ENCODE measurements at places on chromosomes 16 and 17. TPM values are rescaled to one million over a fixed set of nuclear protein-coding genes. Genes with fewer than 3 reads are reported as not detected.

GRCh38 chr17:81810476-81810875 lies 6.5 kb downstream of the GCGR start:
- DNase-seq: no peak

- no peak for DNase-seq
These were observed 161.1 kb downstream of the STX8 start for GRCh38 chr17:9414471-9414870.

GRCh38 chr17:72463287-72464102 lies 342.7 kb downstream of the SOX9 start:
- no peak for DNase-seq

- DNase-seq: no peak
These were observed 19.8 kb upstream of the ADGRG1 start for GRCh38 chr16:57608462-57609113.

- no peak for DNase-seq
These were observed 2.0 kb upstream of the ALDH3A1 start for GRCh38 chr17:19750020-19750572.

DNA sequence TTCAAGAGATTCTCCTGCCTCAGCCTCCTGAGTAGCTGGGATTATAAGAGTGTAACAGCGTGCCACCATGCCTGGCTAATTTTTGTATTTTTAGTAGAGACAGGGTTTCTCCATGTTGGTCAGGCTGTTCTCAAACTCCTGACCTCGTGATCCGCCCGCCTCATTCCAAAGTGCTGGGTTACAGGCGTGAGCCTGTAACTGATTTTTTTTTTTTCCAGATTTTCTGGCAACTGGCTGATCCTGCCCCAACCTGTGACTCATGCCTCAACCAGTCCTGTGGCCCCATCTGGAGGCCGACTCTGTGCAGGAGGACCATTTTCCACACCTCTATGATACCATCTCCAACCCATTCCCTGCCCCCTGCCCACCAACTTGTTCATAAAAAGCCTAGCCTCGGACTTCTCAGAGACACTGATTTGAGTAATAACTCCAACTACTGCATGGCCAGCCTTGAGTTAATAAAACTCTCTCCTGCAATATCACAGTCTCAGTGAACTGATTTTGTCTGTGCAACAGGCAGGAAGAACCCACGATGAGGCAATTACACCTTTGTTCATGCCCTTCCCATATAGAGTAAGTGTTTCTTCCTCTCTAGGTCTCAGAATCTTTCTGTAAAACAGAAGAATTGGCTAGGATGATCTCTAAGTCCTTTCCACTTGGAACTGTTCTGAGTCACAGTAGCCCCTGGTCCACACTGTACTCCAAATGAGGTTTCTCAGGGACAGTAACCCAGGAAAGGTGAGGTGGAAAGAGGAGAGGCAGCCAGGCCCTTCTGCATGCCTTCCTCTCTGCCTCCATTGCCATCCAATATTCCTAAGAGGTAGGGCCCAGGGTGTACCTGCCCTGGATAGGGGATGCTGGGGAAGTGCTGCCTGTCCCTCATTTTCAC lies 8.8 kb upstream of the CNOT1 start:
- no peak for DNase-seq

- DNase-seq: no peak
These were observed 42.2 kb downstream of the CCDC57 start for GRCh38 chr17:82170412-82170961.

- DNase-seq: no peak
These were observed 42.5 kb upstream of the RASD1 start for GRCh38 chr17:17538417-17539391.

DNA sequence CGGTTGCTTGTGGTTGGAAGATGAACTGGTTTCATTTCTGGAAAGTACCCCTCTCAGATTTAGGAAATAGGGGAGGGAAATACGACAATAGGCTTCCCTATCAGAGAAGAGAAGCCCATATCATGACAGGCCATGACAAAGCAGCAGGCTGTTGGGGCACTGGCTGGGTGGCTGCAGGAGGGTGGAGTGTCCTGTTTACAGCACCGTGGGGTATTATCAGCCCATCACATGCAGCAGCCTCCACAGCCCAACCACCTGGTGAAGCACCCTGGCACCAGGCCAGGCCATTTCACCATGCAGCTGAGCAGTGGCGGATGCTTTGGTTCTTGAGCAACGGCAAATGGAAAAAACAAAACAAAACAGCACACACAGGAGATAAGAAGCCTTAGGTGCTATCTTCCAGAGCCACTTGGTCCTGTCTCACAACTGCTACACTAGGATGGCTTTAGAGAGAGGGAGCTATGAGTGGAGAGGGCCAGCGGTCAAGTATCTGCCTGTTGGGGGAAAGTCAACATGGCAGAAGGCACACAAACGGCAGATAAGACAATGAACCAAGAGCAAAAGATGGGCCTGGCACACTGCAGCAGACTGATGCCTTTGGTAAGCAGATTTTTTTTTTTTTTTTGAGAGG lies 24.2 kb downstream of the FAM117A start:
- peak; percentile 96 for DNase-seq

GRCh38 chr16:82259731-82260130 lies 89.7 kb upstream of the MPHOSPH6 start:
- no peak for DNase-seq

GRCh38 chr16:30335598-30336474 lies 19.3 kb downstream of the CD2BP2 start:
- no peak for DNase-seq

DNA sequence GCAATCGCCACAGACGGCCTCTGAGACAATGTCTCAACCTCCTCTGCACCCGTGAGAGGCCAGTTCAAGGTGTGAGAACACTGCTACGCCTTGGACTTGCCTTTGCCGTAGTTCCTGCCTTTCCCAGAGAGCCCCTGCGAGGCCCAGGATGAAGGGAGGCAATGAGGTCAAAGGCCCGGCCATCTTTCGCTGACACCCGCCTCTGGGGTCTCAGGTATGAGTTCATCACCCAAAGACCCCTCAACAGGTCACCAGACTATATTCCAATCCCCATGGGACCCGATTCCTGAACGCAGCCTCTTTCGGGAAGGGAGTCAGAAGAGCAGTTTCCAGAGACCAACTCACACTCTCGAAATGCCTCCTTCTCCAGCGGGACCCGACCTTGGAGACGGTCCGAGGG lies 573.5 kb downstream of the KCNJ18 start:
- DNase-seq: no peak

DNA sequence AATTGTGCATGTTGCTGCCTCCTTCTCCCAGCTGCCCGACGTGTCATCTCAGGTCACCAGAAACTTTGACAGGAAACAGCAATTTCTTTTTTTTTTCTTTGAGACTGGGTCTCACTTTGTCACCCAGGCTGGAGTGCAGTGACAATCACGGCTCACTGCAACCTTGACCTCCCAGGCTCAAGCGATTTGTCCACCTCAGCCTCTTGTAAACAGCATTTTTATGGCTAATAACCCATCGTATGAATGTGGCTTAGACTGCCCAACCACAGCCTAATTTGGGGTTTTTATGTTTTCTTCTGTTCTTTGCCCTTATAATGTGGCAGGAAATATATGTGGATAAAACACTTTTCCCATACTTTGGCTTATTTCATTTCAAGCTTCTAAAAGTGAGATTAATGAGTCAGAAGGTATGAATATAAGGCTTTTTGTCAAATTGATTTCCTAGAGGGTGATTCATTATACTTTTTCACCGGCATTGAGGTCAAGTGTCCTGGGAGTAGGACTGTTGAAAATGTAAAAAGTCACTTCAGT lies 31.0 kb upstream of the SLC5A10 start:
- DNase-seq: peak; percentile 70

DNA sequence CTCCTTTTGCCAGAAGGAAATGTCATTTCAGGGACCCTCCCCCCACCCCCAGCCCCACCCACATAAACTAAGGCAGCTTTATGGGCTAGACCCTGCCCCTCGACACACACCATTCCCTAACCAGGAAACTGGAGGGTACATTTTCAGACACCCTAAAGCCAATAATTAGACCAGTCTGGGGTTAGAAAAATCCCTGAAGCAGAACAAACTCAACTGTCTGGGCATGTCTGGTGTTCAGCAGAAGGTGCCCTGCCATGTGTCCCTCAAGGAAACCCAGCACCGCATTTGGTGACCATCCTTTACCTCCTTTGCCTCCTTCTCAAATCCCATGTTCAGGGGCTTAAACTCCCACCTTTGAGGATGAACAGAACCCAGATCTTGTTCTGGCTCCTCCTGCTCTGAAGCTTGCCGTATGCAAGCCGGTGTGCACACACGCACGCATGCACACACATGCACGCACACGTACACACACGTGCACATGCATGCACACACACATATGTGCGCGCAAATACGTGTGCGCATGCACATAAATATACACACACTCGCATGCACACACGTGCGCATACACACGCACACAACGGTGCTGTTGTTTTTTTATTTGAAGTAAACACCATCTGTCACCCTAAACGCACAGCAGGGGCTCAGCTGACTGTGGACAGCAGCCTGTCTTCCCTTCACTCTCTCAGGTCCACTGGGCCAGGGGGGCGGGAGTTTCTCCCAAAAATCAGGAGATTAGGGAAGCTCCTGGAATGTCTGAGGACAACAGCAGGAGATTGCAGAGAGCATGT lies 156.8 kb upstream of the TNRC6C start:
- DNase-seq: no peak

DNA sequence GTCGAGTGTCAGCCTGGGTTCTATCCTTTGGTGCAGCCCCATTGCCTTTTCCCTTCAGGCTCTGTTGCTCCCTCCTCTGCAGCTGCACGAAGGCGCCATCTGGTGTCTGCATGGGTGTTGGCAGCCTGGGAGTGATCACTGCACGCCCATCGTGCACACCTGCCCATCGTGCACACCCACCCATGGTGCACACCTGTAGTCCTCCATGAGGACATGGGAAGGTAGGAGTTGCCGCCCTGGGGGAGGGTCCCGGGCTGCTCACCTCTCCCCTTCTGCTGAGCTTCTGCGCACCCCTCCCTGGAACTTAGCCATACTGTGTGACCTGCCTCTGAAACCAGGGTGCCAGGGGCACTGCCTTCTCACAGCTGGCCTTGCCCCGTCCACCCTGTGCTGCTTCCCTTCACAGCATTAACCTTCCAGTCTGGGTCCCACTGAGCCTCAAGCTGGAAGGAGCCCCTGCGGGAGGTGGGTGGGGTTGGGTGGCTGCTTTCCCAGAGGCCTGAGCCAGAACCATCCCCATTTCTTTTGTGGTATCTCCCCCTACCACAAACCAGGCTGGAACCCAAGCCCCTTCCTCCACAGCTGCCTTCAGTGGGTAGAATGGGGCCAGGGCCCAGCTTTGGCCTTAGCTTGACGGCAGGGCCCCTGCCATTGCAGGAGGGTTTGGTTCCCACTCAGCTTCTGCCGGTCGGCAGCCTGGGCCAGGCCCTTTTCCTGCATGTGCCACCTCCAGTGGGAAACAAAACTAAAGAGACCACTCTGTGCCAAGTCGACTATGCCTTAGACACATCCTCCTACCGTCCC lies 2.9 kb downstream of the CTRL start:
- peak; percentile 93 for DNase-seq

- peak; percentile 82 for DNase-seq
These were observed 924 bp downstream of the ZNF598 start for GRCh38 chr16:2008631-2009163.

DNA sequence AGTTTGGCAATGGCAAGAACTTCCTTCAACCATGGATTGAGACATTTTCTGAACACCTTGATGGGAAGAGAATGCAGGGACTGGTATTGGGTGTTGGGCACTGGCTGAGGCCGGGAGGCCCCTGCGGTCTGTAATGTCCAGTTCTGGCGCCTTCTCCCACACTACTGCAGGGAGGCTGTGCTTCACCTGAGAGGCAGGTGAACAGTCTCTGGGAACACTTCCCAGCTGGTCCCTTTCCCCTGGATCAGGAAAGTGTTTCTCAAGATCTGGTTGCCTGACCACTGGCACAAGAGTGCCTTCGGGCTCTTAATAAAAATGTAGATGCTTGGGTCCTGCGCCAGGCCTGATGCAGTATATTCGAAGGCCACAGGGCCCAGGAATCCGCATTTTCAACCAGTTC lies 28.5 kb upstream of the NAT9 start:
- DNase-seq: no peak

DNA sequence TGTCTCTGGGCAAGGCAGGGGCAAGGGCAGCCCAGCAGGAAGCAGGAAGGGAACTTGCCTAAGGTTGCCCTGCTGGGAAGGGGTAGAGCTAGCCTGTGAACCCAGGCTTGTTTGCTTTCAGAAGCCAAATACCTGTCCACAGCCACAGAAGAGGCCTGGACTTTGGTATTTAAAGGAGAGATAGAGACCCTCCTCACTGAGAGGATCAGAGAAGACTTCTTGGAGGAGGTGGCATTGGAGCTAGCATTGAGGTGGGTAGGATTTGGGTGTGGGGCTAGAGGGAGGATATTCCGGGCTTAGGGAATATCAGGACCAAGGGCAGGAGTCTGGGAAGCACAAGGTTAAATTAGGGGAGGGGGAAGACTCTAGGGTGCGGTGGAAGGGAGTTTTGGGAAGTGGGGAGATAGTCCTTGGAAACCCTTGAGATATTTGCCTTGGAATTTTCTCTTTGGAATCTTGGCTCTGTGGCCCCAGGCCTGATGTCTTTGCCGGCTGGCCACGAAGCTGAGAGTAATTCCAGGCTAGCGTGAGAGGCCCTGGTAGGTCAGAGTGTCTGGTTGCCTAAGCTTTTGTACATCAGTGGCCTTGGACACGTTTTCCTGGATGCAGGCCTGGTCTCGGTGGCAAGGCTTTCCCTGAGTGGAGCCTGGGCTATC lies 13.1 kb upstream of the ETV4 start:
- DNase-seq: no peak

GRCh38 chr17:71464751-71465150 lies 656.1 kb upstream of the SOX9 start:
- no peak for DNase-seq

GRCh38 chr16:88532434-88533241 lies 37.6 kb upstream of the ZC3H18 start:
- DNase-seq: no peak

DNA sequence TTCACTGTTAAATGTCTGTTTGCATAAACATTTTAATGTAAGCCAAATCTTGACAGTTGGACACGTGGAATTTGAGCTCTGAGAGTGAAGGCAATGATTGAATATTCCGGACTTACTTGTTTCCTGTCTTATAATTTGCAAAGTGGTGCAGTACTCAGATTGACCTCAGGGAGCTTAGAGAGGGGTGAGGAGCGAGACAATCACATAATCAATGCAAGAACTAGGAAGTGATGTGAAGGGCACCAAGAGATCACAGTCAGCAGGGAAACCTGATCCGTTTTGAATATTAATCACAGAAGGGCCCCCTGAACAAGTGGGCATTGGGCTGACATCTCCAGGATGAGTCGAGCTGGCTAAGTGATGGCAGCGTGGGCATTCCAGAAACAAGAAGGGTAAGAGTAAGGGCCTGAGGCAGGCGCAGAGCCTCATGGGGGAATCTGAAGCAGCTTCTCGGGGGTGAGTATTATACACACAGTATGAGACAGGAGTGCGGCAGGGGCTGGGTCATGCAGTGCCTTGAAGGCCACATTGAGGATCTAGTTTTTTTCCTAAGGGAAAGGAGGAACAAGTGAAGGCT lies 26.1 kb downstream of the TEX2 start:
- DNase-seq: no peak

GRCh38 chr17:21452377-21453143 lies 76.4 kb downstream of the KCNJ12 start:
- peak; percentile 68 for DNase-seq

Gene FOXF1
- total RNA-seq: not detected

Gene HOXB7
- 0.36 TPM for total RNA-seq

Gene STH
- not detected for total RNA-seq

Gene NPIPA8
- 0.54 TPM for total RNA-seq

Gene SLC35G6
- total RNA-seq: not detected

Gene SHCBP1
- total RNA-seq: 43.9 TPM

Gene NOG
- total RNA-seq: 0.09 TPM

Gene LASP1
- total RNA-seq: 130 TPM

Gene P2RX5
- 92.3 TPM for total RNA-seq

Gene TNFSF12
- 21.5 TPM for total RNA-seq

Gene TBKBP1
- total RNA-seq: 9.3 TPM

Data from activated CD4-positive, alpha-beta T cell treated with anti-CD3 and anti-CD28 coated beads, Interleukin-2, amount 10 ng/mL, durations not matched to agents 24 days and 14 days (primary cell).